ENCODE measurements at places on chromosomes 6 and 20.

DNA sequence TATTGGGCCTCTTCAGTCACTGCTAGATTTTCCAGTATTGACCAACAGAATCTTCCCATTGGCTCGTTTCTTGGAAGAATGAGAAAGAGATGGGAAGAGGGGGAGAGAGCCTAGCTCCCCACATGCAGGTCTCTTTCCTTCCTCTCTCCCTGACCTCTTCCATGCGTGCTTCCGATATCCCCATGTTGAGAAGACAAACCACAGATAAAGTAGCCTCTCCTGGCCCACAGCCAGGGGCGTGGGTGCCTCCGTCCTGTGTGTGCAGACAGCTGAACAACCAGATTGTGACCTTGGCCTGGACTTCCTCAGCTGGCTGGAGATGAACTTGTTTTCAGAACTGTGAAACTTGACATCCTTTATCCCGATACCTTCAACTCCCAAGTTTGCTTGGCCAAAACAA is 71.0 kb downstream of the EDN3 start:
- DNase-seq: no peak

- DNase-seq: no peak
Measured at GRCh38 chr6:69594405-69594804, 202.4 kb downstream of the LMBRD1 start.

DNA sequence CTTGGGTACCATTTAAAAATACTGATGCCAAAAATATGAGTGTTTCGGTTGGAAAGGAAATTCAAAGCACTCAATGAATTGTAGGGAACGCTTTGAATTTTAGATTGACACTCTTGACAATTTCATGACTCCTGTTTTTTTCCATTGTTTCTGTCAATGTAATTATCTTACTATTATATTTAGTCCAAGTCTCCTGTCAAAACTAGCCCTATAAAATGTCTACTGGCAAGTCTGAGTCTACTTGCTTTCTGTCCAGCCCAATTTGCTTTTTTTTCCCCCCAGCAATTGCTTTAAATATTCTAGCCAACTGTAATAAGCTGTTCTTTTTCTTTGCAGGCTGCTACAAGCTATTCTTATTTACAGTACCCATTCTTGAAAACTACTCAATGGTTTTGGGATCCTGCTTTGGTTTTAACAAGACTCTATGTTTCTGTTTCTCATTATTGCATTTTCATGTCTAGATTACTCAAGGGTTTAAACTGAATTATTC is 1103.9 kb upstream of the GJE1 start:
- DNase-seq: no peak

- DNase-seq: no peak
Measured at GRCh38 chr6:135673501-135674309, 176.2 kb upstream of the AHI1 start.

GRCh38 chr6:158793432-158793831 is 25.7 kb downstream of the EZR start:
- DNase-seq: no peak

DNA sequence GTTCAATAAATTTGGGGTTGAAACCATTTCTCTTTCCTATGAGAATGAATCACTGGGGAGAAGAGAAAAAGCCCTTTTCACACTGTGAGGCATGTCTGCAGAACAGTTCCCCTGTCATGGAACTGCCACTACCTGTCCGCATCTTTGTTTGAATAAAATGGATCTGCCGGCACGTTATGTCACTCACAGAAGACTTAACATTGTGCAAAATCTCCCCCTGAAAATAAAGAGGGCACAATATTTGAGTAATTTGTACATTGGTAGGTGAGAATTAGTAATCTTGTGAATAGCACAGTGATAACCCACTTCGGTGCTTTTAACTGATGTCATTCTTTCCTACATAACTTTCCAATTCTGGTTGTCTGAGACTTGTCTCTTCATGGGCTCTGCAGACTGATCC is 804.0 kb downstream of the C6orf118 start:
- no peak for DNase-seq

DNA sequence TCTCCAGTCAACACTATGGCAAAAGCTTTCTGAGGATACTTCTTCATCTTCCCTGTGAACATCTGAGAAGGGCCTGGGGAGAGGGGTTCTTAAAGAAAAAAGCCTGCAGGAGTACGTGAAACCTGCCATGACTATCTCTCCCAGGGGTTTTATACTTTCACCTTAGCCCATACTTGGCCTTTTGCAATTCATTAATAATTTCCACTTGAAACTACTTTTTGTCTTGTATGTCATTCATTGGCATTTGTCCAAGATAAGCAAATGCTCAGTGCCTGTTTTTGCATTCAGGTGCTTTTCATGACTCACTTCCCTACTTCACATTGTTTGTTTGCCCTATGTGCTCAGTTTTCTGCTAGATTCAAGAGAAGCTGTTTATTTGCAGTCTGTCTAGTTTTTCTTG is 580.3 kb upstream of the GJE1 start:
- DNase-seq: no peak

GRCh38 chr20:8213831-8214587 is 81.9 kb downstream of the PLCB1 start:
- no peak for DNase-seq

DNA sequence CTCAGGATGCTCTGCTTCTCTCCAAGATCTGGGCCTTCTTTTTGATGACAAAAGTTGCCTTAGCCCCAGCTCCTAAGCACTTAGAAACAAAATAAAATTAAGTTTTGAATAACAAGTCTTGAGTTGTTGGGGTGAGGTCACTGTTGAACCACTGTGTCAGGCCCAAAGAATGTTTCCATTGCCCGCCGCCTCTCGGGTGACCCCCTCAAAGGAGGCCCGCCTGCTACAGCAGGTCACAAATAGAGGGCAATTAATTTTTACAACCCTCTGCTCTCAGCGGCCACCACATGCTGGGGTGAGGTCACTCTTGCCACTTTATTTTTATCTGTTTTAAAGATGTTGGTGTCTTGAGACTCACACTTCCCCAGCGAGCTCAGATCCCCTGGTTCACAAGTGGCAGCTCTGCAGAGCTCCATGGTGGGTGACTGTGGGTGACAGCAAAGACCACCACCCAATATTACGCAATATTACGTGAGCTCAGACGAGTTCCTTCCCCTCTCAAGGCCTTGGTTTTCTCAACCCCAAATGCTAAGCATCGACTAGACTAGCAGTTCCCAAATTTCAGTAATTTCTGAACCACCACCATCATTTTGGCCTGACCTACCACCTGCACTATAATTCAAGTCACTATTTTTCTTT is 247.7 kb upstream of the PMEPA1 start:
- no peak for DNase-seq

GRCh38 chr20:63855363-63856097 is 5.8 kb upstream of the ABHD16B start:
- no peak for DNase-seq

DNA sequence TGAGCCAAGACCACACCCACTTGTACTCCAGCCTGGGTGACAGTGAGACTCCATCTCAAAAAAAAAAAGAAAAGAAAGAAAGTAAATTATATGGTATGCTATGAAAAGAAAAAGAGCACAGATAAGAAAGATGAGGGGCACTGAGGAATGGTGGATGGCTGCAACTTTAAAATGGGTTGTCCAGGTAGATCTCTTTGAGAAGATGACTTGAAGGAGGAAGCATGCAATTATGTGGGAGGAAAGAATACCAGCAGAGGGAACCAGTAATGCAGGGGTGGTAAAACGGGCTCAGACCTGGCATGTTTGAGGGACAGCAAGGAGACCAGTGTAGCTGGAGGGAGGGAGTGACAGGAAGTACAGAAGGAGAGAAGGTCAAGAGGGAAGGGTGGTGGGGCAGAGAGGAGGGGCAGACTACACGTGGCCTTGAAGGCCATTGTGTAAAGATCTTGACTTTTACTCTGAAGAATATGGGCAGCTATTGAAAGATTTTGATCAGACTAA is 22.3 kb downstream of the LINC00237 start:
- no peak for DNase-seq

- DNase-seq: no peak
Measured at GRCh38 chr6:8888468-8888867, 453.1 kb upstream of the SLC35B3 start.

All from nucleus accumbens (tissue), 56 donors.